BE2C (cell line): ENCODE measurements at places on chromosomes 2 and 18.

DNA sequence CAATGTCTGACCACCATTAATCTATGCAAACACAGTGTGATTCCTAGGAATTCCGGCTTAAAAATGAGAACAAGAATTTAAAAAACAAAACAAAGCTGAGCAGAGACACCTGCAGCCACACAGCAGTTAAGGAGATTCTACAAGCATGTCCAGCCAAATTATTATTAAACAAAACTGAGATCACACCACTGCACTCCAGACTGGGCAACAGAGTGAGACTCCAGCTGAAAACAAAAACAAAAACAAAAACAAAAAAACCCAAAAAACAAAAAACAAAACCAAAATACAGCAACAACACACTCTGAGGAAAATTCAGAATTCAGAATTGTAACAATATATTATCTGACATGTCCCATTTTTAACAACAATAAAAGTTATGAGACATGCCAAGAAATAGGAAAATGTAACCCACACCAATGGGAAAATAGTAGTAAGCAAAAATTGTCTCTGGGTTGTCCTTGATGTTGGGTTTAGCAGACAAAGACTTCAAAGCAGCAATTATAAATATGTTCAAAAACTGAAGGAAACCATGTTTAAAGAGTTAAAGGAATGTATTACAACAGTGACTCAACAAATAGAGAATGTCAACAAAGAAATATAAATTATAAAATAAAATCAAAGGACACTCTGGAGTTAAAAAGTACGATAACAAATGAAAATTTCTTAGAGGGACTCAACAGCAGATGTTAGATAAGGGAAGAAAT is 19.7 kb downstream of the MYOM1 start:
- DNase-seq = no peak

DNA sequence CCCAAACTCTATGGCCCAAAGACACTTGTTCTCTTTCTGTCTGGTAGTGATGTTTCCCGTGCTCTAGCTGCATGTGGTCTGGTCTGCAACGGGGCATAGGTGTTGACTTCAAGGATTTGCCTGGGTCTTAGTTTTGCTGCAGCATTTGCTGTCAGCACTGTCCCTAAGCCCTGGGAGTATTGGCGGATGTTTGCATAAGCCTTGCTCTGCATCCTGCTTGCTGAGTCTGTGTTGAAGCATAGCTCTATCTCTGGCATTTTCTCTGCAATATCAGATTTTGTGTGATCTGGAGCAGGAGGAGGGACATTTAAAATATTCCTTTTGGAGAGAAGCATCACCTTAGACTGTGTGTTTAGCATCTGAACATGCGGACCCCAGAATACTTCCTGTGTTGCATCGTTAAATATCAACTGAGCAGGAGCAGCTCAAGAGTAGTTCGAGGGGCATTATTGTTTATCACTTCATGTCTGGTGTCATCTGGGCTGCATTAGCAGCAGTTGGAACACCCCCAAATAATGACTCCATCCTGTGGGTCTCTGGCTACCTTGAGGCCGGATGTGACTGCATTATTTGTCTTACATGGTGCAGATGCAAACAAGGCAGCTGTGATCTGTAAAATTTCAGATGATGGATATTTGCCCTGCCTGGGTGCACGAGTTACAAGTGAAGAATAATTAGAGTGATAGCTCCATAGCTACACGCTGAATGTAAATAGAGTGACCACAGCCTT is 231.7 kb downstream of the TRIB2 start:
- DNase-seq = peak; percentile 57

DNA sequence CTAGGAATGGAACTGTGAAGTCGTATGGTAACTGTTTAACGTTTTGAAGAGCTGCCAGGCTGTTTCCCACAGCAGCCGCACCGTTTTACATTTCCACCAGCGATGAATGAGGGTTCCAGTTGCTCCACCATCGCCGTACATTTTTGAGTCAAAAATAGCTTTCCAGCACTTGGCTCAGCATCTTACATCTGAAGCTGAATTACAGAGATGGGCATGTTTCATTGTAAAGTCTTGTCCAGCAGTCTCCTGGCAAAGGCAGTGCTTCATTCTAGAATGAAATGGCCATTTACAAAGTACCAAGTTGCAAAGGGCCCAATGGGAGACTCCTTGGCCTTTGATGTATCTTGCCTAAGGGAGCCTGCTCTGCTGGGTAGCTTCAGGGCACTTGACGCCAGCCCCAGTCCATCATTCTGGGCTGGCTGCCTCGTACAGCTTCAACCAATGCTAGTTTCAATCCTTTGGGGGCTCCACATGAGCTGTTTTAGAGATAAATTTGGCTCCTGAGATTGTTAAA is 45.1 kb downstream of the ATIC start:
- no peak for DNase-seq

- no peak for DNase-seq
These were observed 65.1 kb downstream of the CRIM1 start for GRCh38 chr2:36420569-36421181.

DNA sequence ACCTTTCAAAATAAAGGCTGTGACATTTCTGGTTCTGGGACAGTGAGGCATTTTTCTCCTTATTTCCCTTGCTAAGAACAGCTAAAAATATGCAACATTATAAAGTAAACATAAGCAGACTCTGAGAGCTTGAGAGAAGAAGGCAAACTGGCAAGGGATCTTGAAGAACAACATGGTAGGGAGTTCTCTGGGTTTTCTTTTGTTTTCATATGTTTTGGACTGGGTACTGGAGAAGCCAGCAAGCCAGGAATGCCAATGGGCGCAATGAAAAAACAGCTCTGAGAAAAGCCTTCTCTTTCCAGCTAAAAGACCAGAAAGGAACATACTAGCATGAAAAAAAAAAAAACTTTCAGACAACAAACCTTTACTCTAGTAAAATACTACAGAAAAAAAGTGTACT is 351.4 kb upstream of the HS6ST1 start:
- no peak for DNase-seq

DNA sequence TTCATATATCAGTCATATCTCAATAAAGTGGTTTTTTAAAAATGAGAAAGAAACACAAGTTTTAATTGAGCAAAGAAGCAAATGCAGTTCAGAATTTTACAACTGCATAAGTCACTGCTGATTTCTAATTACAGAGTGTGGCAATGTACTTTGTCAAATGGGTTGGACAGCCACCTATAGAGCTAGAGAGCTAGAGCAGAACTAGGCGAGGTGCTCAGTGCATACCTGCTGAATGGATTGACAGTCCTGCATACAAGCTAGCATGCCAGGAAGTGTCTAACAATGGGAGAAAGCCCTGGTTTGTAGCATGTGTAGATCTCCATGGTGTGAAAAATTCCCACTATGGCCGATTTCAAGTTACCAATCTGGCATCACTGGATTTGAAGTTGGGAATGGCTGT is 106.3 kb upstream of the CDCA7 start:
- DNase-seq = no peak

DNA sequence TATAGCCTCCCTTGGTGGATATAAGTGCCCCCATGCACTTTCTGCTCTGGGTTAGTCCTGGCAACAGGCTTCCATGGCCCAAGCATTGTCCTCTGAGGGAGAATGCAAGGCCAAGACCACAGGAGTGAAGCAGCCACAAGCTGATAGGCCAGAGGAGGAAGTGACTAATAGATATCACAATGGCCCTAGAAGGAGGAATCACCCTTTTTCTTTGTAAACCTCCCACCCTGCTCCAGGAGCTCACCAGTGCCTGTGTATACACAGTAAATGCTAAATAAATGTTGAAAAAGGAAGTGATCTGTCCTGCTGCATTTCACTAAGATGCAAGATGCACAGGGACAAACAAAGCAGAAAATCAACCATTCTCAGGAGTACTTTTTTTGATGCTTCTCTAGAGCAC is 49.7 kb upstream of the ABCA12 start:
- DNase-seq = no peak

DNA sequence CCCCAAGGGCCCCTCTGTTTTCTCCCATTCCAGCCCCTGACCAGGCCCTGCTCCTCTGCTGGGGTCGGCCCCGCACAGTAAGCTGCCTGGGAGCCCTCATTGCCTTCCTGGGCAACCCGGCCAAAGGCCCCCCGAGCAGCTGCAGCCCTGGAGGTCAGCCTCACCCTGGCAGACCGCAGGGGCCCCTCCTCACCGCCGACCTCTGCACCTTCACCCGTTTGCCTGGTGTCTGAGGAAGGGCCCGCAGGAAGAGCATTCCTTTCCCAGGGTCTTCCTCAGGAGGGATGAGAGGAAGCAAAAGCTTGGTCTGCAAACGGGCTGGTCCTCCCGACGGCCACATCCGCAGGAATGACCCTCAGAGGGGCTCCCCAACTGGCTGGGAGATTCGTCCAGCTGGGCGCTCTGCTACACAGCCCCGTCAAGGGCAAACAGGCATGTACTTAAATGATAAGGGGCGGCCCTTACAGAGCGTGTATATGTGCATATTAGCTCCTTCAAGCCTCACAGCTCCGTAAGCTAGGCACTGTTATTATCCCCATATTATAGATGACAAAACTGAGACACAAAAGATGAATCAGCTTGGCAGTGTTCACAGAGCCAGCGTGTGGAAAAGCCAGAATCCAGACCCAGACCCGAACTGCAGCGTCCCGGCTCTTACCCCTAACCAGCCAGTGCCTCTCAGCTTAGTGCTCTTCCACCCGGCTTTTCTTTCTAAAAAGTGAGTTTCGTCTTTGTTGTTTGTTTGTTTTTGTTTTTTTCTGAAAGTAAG is 52.8 kb downstream of the SLC4A1AP start:
- no peak for DNase-seq

DNA sequence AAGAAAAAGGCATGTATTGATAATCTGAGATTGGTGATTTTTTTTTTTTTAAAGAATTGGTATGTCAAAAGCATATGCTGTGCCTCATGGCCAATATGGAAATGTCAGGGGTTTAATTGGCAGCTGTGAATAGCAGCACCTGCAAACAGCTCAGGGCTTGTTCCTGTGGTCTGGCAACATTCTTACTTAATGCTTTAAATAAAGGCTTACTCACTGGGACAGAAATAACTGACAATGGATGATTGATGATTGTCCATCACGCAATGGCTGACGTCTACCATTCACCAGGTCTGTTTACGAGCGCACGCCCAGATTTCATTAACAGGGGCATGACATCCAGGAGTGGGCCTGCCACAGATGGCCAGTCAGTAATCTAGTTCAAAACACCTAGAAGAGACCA is 66.7 kb downstream of the ETAA1 start:
- DNase-seq = peak; percentile 47

- DNase-seq = no peak
These were observed 26.5 kb downstream of the EIF4E2 start for GRCh38 chr2:232576995-232577394.

DNA sequence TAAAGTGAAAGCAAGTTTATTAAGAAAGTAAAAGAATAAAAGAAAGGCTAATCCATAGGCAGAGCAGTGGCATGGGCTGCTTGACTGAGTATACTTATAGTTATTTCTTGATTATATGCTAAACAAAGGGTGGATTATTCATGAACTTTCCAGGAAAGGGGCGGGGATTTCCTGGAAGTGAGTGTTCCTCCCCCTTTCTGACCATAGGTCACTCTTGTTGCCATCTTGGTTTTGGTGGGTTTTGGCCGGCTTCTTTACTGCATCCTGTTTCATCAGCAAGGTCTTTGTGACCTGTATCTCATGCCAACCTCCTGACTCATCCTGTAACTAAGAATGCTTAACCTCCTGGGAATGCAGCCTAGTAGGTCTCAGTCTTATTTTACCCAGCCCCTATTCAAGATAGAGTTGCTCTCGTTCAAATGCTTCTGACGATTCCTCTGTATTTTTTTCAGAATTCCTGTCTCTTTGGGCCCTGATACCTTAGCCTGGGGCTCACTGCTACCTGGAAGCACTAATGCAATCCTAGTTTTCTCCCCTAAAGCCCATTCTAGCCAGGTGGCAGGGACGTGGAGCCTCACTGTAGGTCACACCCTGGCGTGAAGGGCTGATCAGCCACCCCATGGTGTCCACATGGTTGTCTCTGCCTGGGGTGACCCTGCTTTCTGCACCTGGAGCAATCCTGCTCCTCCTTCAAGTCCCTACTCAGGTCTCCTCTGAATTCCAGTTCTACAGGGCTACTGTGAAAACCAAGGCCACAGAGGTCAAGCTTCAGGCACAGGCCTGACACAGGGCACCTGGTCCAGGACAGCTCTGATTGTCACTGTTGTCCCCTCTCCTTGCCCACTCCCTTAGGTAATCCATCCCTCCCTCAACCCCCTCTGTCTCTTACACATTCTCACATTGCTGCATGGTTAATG is 6.0 kb upstream of the SLC35F6 start:
- DNase-seq = no peak

GRCh38 chr2:1782514-1782913 is 38.2 kb upstream of the PXDN start:
- DNase-seq = no peak

DNA sequence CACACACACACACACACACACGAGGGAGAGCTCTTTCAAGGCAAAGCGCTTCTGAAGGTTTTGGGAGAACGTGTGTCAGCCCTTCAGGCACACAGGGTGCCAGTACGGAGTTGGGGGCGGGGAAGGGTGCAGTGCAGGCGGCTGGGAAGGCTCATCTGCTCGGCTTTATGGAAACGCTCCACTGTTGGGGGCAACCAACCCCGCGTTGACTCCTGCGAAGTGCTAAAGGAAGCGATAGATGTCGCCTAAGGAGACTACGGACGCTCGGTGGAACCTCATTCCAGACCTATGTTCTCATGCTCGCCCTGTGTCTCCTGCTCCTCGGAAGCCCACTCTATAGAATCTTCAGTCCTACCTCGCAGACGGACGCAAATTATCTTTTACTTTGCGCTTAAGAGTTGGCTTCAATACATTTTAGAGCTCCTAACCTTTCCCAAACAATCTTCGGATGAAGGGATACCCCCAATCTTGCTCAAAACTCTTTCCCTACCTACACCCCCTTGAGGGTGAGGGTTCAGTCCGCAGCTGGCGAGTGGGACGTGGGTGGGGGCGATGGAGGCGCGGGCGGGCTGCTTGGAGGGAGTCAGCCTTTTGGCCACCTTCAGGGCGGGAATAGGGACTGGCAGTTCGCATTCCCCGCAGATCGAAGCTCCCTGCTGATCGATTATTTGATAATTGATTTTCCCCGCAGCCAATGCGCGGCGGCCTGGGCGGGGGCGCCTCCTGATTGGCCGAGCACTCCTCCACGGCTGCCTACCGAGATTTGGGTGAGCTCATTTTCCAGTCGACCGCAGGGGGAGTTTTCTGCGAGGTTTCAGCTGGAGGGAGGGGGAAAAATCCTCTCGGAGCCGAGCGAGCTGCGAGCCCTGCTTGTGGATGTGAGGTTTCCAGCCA is 1.9 kb upstream of the MEIS1 start:
- peak; percentile 86 for DNase-seq

DNA sequence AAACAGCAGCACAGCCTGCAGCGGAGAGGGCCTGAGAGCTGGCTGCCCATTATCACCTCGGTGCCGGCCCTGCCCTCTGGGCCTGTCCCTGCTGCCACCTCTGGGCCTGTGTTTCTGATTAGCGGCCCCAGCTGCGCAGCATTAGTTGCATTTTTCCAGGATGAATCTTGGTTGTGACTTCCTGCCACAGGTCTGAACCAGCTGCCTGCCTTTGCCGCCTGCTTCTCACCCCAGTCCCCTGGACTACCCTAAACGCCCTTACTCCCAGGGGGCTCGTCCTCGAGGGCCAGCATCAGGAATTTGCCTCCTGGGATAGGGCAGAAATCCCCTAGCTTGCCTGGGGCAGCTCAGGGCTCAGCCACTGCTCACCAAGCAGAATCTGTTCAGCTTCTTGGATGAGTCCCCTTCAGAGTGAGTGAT is 342.8 kb downstream of the DYSF start:
- no peak for DNase-seq

- DNase-seq = peak; percentile 76
These were observed 9.5 kb downstream of the KCNK3 start for GRCh38 chr2:26702025-26702424.
